ENCODE measurements at places on chromosomes 12 and 14.

- no peak for DNase-seq
These were observed 48.2 kb downstream of the FOXA1 start for GRCh38 chr14:37546621-37547447.

DNA sequence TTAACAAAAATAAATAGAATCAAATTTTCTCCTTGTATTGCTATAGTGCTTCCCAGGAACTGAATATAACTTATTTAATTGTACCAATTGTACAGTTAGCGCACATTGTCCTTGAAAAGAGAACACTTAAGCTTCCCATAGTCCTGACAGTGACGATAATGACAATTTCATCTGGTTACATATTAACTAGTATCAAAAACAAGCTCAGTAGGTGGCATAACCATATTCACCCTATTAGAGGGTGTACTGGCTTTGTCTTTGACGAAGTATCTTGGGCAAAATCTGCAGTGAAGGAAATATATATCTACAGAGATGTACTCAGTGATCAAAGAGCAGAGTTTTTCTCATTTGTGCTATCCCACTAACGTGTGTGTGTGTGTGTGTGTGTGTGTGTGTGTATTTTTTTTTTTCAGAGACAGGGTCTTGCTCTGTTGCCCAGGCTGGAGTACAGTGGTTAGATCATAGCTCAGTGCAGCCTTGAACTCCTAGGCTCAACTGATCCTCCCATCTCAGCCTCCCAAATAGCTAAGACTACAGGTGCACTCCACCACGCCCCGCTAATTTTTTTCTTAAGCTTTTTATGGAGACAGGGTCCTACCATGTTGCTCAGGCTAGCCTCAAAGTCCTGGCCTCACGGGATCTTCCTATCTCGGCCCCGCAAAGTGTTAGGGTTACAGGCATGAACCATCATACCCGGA lies 4.9 kb upstream of the A2M start:
- no peak for DNase-seq

DNA sequence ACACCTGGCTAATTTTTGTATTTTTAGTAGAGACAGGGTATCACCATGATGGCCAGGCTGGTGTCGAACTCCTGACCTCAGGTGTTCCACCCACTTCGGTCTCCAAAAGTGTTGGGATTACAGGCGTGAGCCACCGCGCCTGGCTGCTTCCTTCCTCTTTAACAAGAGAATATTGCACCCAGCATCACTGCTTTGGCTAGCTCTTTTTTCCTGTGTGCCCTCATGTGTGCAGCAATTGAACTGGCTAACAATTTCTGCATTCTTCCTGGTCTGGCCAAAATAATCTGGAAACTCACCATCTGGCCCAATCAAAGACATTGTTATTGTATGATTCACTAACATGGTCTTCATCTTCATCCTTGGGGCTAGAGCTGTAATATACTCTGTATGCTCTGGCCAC lies 2.7 kb upstream of the ASB8 start:
- DNase-seq = no peak

DNA sequence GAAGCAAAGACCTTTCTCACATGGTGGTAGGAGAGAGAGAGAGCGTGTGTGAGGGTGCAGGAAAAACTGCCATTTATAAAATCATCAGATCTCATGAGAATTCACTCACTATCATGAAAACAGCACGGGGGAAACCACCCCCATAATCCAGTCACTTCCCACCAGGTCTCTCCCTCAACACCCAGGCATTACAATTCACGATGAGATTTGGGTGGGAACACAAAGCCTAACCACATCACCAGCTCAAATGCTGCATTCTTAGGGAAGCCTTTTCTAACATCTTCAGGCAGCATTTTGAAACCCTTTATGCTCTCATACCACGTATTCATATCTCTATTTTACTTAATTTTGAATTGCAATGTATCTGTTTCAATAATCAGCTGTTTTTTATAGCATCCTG lies 165.9 kb downstream of the TMTC3 start:
- no peak for DNase-seq
